Hematopoietic multipotent progenitor cell (in vitro differentiated cells): ENCODE measurements at places on chromosomes 2 and 18.
A peak's percentile ranks its signal among the peaks of the same experiment; 100 is the strongest.

DNA sequence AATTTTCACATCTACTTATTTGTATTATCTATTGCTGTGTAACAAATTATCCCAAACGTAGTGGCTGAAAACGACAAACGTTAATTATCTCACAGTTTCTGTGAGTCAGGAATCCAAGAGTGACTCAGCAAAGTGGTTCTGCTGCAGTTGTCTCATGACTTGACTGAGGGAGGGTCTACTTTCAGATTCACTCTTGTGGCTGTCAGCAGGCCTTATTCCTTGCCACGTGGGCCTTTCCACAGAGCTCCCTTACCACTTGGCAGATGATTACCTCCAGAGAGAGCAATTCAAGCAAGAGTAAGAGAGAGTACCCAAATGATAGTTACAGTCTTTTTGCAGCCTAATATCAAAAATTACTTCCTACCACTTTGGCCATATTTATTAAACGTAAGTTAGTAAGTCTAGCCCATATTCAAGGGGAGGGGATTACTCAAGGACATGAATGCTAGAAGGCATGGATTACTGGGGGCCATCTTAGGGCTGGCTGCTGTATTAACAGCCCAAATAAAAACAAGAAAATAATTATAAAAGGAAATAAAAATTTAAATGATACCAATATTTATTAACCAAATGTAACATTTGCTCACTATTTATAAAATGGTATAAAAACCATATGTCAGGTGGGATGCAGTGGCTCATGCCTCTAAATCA lies 48.7 kb upstream of the NBEAL1 start:
- no peak for DNase-seq

GRCh38 chr2:227241005-227241404 lies 76.6 kb downstream of the COL4A3 start:
- DNase-seq, result no peak

GRCh38 chr18:44844486-44844885 lies 163.8 kb downstream of the SETBP1 start:
- DNase-seq, result no peak

- no peak for DNase-seq
Observed at GRCh38 chr2:202632682-202633290, 2.0 kb upstream of the FAM117B start.

- DNase-seq, result no peak
Observed at GRCh38 chr2:194730266-194730665, 926.8 kb upstream of the SLC39A10 start.

DNA sequence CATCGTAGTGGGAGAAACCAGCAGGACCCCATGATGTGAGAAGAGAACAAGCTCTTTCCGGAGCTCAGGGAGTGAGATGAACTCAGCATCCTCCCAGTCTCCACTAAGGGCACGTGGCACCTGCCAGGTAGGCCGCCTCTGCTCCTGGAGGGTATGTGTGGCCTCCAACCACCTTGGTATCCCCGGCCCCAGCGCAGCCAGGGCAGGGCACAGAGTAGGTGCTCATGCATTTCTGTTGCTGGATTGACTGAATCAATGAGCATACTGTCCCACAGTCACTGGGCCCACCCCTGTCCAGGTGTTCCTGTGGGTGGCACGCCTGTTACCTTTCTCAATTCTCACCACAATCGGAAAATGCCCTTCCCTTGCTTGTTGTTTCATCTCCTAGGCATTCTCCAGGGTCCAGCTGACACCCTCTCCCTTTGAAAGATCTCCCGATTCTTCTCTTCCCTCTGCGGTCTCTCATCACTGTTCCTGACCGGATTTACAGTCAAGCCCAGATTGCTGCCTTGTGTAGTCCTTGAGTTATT lies 138.5 kb upstream of the SMAD2 start:
- DNase-seq, result no peak

DNA sequence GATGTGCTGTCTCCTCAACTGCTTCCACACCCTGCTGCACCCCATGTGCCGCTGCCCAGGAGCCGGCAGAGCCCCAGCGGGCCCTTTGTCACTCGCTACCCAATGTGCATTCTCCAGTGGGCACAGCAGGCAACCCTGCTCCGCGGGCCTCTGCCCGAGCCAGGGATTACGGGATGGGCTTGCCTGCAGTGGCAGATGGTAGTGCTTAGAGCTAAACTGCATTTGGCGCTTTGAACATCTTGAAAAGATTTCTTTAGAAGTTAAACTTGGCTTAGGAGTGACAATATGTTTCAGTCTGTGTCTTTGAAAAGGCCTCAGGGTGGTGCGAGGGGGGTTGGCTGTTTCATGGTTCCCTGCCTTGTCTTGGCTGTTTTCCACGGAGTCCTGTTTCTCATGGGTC lies 84.0 kb upstream of the BOD1L2 start:
- no peak for DNase-seq

DNA sequence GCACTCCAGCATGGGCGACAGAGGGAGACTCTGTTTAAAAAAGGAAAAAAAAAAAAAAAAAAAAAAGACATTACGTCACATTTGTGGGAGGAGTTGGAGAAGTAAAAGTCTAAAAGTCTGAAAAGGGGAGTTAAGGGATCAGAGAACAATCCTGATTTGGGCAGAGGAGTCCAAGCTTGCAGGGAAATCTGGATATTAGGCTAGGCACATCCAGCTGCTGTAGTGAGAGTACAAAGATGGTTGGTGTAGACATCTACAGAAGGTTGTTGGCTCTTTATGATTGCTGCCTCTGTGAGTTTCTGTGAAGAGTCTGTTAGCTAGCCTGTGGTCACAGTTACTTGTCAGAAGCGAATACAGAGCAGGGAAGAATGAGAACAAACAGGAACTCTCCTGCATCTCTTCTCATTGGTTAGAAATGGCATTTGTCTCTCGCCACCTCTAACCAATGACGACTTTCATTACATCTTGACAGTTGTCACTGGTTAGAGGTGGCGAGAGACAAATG lies 3.3 kb upstream of the OSBPL6 start:
- peak; percentile 71 for DNase-seq
